ENCODE measurements at places on chromosomes 7 and 10. TPM values are rescaled to one million over a fixed set of nuclear protein-coding genes. Genes with fewer than 3 reads are reported as not detected.
A peak's percentile ranks its signal among the peaks of the same experiment; 100 is the strongest.

HOXA3 gene
- not detected for total RNA-seq

GATA3 gene
- 52.0 TPM for total RNA-seq

TMEM72 gene
- not detected for total RNA-seq

ELN gene
- total RNA-seq, result not detected

NPC1L1 gene
- not detected for total RNA-seq

FOXI2 gene
- not detected for total RNA-seq

DGKI gene
- 0.06 TPM for total RNA-seq

TFR2 gene
- total RNA-seq, result 9.8 TPM

NPFFR1 gene
- not detected for total RNA-seq

ABCB4 gene
- total RNA-seq, result not detected

DNA sequence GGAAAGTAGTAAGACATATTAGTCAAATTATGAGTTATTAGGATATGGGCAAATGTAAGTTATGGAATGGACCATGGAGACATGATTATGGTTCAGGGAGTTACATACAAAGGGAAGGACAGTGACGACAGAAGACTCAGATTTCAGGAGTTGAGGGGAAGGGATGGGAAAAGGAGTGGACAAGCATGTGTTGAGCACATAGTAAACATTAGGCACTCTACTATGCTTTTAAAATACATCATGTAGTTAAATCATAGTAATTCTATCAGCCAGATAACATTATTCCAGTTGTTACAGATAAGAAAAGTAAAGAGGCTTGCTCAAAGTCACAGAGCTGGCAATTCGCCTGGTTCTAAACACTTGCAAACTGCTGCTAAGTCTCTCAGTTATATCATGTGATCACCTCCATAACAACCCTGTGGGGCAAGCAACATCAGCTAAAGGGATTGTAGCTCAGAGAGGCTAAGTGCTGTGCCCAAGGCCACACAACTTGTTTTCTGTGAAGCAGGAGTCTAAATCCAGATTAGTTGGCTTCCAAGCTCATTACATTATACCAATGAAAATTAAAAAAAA is 115.2 kb upstream of the MDFIC start:
- no peak overlapping the region for H3K4me3 ChIP-seq
- no peak overlapping the region for H3K27ac ChIP-seq
- no peak for DNase-seq
- H3K4me1 ChIP-seq, result no peaks in the 10 kb centered on the region
- peaks cover 1% of the 10 kb centered on the region for H3K36me3 ChIP-seq

DNA sequence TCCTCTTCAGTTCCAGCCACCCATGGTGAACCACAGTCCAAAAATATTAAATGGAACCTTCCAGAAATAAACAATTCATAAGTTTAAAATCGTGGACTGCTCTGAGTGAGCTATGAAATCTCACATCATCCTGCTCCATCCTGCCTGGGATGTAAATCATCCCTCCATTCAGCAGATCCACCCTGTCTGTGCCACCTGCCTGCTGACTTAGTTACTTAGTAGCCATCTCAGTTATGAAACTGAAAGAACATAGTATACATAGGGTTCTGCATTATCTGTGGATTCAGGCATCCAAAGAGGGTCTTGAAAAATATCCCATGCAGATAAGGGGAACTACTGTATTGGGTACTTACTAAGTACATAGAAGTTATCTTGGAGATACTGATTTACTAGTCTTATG is 89.0 kb downstream of the ST8SIA6 start:
- no peak overlapping the region for H3K4me3 ChIP-seq

DNA sequence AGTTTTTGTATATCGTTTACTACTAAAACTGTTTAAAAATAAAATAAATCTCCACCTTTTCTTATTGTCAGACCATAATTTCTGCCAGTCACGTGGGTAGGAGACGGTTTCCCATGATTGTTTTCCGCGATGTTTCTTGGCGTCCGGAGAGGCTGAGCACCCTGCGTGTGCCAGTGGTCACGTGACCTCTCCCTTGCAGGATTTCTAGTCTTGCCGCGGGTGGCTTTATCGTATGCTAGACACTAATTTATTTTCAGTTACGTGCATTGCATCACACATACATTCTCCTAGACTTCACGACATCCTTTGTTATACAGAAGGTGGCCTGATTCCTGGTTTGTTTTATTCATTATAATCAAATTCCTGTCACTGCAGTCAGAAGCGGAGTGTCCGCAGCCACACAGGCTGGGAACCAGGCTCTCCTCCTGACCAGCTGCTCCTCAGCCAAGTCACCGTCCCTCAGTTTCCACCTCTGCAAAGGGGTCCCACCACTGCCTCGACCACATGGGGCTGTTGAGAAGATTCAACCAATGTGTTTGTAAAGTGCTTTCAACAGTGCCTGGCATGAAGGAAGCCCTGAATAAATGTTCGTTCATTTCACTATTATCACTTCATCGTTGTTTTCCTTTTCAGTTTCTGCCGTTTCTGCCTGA is 203.2 kb upstream of the PPP2R2D start:
- no peaks in the 10 kb centered on the region for H3K36me3 ChIP-seq
- DNase-seq, result no peak
- no peaks in the 10 kb centered on the region for H3K27me3 ChIP-seq
- H3K4me1 ChIP-seq, result no peaks in the 10 kb centered on the region
- no peak overlapping the region for H3K4me3 ChIP-seq

DNA sequence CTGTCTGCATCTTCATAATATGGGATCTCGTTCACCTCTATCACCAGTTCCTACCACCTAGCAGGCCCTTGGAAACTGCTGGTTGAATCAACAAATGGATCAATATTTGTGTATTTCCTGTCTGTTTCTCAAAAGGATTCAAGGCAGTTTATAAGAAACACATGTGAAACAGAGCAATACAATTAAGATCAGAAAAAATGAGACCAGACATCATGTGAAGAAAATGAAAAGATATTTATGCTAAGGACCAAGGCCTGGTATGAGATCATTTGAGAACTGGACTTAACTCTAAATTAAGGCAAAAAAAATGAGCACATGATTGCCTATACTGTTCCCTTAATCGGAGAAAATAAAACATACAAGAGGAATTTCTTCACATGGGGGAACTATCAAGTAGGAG is 589.0 kb downstream of the SUGCT start:
- H3K27ac ChIP-seq, result no peak overlapping the region
- H3K4me1 ChIP-seq, result peaks cover 3% of the 10 kb centered on the region
- no peak overlapping the region for H3K4me3 ChIP-seq

GRCh38 chr7:40726559-40726958 is 591.8 kb downstream of the SUGCT start:
- no peaks in the 10 kb centered on the region for H3K4me1 ChIP-seq
- no peak overlapping the region for H3K4me3 ChIP-seq
- DNase-seq, result no peak
- H3K27me3 ChIP-seq, result peaks cover 6% of the 10 kb centered on the region
- H3K27ac ChIP-seq, result no peak overlapping the region

- DNase-seq, result no peak
- H3K27me3 ChIP-seq, result peaks cover 10% of the 10 kb centered on the region
- no peaks in the 10 kb centered on the region for H3K36me3 ChIP-seq
- no peaks in the 10 kb centered on the region for H3K4me1 ChIP-seq
These were observed 126.6 kb upstream of the RAB11FIP2 start for GRCh38 chr10:118173296-118173695.

- H3K4me1 ChIP-seq, result no peaks in the 10 kb centered on the region
- no peak overlapping the region for H3K4me3 ChIP-seq
- no peak for DNase-seq
- H3K27me3 ChIP-seq, result no peaks in the 10 kb centered on the region
These were observed 683.7 kb upstream of the NRP1 start for GRCh38 chr10:34018129-34018528.

- DNase-seq, result peak; percentile 17
- no peaks in the 10 kb centered on the region for H3K36me3 ChIP-seq
- no peak overlapping the region for H3K27ac ChIP-seq
- H3K4me3 ChIP-seq, result no peak overlapping the region
These were observed 563.6 kb upstream of the SEMA3D start for GRCh38 chr7:85750454-85750949.

DNA sequence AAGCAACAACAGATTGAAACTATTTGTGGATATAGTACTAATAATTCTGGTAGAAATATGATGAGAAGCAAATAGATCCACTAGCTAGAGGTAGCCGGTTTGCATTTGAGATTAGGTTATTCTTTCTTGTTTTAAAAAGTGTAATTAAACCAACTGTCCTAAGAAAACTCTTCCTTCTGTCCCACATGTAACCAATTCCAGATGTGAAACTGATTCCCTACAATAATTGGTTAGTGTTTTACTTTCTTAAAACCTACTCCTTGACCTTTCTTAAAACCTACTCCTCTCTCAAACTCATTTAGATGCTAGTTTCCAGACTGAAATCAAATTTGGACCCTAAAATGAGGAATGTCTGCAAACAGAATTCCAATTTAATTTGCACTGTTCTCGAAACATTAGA is 521.5 kb downstream of the SUGCT start:
- H3K27ac ChIP-seq, result no peak overlapping the region
- no peaks in the 10 kb centered on the region for H3K4me1 ChIP-seq
- no peak overlapping the region for H3K4me3 ChIP-seq
- H3K27me3 ChIP-seq, result no peaks in the 10 kb centered on the region

GRCh38 chr7:122672536-122672935 is 26.4 kb downstream of the RNF133 start:
- DNase-seq, result no peak
- H3K4me3 ChIP-seq, result no peak overlapping the region
- H3K27ac ChIP-seq, result no peak overlapping the region
- no peaks in the 10 kb centered on the region for H3K36me3 ChIP-seq
